ENCODE measurements at places on chromosomes 13 and 19. TPM values are rescaled to one million over a fixed set of nuclear protein-coding genes. Genes with fewer than 3 reads are reported as not detected.

The SOX21 gene
- not detected for polyA plus RNA-seq

The ONECUT3 gene
- polyA plus RNA-seq = not detected

The SHC2 gene
- polyA plus RNA-seq = not detected

The SMIM24 gene
- 0.47 TPM for polyA plus RNA-seq

GRCh38 chr13:34256236-34256635 lies 438.3 kb downstream of the RFC3 start:
- DNase-seq = no peak
- H3K36me3 ChIP-seq = no peaks in the 10 kb centered on the region
- no peaks in the 10 kb centered on the region for H3K27me3 ChIP-seq

- H3K4me3 ChIP-seq = no peak overlapping the region
- H3K27ac ChIP-seq = no peak overlapping the region
- H3K4me1 ChIP-seq = no peaks in the 10 kb centered on the region
- H3K36me3 ChIP-seq = no peaks in the 10 kb centered on the region
- no peaks in the 10 kb centered on the region for H3K27me3 ChIP-seq
Observed at GRCh38 chr19:29092712-29093552, 120.0 kb downstream of the UQCRFS1 start.

GRCh38 chr13:23739596-23739995 lies 149.6 kb downstream of the MIPEP start:
- DNase-seq = no peak
- no peak overlapping the region for H3K27ac ChIP-seq
- H3K4me3 ChIP-seq = no peak overlapping the region

DNA sequence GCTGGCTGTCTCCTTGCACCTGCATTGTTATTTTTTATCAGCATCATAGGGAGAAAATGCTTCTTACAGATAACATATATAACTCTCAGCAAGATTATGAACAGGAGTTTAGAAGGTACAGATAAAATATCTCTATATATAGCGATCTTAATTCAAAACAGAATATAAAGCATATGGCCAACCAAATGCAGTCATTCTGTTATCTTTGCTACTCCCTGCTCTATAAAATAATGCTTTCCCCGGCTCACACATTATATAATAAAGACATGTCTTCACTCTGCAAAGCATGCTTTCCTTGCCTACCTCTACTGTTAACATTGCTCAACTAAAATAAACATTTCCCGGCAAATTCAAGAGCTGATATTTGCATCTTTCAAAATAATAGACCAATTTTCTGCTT lies 161.7 kb downstream of the FGF14 start:
- H3K4me1 ChIP-seq = no peaks in the 10 kb centered on the region
- DNase-seq = no peak
- H3K4me3 ChIP-seq = no peak overlapping the region
- no peaks in the 10 kb centered on the region for H3K36me3 ChIP-seq
- no peaks in the 10 kb centered on the region for H3K27me3 ChIP-seq

DNA sequence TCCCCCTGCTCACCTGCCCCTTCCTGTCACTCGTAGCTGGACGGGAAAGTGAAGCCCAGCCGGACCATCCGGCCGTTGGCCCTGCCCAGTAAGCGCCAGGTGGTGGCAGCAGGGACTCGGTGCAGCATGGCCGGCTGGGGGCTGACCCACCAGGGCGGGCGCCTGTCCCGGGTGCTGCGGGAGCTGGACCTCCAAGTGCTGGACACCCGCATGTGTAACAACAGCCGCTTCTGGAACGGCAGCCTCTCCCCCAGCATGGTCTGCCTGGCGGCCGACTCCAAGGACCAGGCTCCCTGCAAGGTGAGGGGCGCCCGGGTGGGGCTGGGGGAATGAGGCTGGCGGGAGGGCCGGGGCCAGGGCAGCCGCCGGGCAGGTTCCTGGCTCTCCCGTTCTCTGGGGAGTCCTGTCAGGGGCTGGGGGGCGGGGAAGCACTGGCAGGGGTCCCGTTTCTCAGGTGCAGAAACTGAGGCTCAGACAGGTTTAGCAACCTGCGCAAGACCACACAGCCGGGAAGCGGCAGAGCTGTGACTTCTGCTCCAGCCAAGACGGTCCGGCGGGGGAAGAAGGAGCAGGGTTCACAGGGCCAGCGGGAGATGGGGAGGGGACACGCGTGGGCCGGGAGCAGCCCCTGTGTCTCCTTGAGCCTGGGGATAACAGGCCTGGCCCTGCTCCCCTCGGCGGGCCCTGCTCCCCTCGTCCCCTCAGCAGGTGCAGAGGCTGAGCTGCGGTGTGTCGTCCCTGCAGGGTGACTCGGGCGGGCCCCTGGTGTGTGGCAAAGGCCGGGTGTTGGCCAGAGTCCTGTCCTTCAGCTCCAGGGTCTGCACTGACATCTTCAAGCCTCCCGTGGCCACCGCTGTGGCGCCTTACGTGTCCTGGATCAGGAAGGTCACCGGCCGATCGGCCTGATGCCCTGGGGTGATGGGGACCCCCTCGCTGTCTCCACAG lies 5.3 kb downstream of the GZMM start:
- H3K27me3 ChIP-seq = no peaks in the 10 kb centered on the region
- H3K4me1 ChIP-seq = no peaks in the 10 kb centered on the region
- H3K4me3 ChIP-seq = no peak overlapping the region
- H3K36me3 ChIP-seq = no peaks in the 10 kb centered on the region
- no peak overlapping the region for H3K27ac ChIP-seq

- H3K4me1 ChIP-seq = peaks cover 19% of the 10 kb centered on the region
- DNase-seq = no peak
- H3K36me3 ChIP-seq = peaks cover 12% of the 10 kb centered on the region
- no peak overlapping the region for H3K4me3 ChIP-seq
- no peak overlapping the region for H3K27ac ChIP-seq
Observed at GRCh38 chr19:13782537-13782936, 8.3 kb downstream of the C19orf53 start.

DNA sequence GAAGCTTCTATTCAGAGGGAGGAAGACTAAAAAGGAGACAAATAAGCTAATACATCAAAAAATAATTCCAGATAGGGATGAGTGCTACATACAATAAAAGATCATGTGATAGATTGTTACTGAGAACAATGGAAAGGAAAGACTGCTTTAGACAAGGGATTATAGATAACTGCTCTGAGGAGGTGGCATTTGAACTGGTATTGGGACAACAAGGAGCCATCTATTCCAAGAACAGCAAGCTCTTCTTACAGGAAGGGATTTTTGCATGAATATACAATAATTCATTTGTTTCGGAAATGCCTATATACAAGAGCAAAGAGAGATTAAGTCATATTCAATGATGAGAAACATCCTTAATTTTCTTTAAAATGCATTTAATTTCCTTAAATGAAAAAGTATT lies 540.5 kb upstream of the KLF12 start:
- H3K27ac ChIP-seq = no peak overlapping the region
- no peaks in the 10 kb centered on the region for H3K4me1 ChIP-seq
- H3K27me3 ChIP-seq = no peaks in the 10 kb centered on the region
- H3K4me3 ChIP-seq = no peak overlapping the region
- H3K36me3 ChIP-seq = no peaks in the 10 kb centered on the region
- no peak for DNase-seq

- H3K4me1 ChIP-seq = no peaks in the 10 kb centered on the region
- H3K27me3 ChIP-seq = no peaks in the 10 kb centered on the region
- no peak overlapping the region for H3K4me3 ChIP-seq
- H3K27ac ChIP-seq = no peak overlapping the region
- no peak for DNase-seq
- H3K36me3 ChIP-seq = no peaks in the 10 kb centered on the region
Observed at GRCh38 chr13:99666146-99666805, 165.0 kb downstream of the TM9SF2 start.

DNA sequence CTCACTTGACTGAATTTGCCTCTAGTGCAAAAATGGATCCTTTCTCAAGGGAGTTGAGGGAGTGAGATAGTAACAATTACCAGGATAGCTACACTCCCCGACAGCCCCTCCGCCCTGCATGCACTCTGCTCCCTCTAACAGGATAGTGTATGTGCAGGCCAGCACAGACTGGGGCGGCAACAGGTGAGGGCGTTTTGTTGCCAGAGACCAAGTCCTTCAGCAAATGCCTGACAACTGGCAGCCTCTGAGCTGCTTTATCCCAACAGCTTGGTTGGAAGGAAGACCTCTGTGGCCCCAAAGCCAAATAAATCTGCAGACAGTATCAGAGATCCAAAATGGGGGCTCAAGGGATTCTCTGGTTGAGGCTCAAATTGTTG lies 86.6 kb downstream of the SLC7A1 start:
- peaks cover 8% of the 10 kb centered on the region for H3K36me3 ChIP-seq
- DNase-seq = no peak
- no peak overlapping the region for H3K4me3 ChIP-seq
- no peaks in the 10 kb centered on the region for H3K27me3 ChIP-seq
- no peak overlapping the region for H3K27ac ChIP-seq
- no peaks in the 10 kb centered on the region for H3K4me1 ChIP-seq

- H3K4me3 ChIP-seq = no peak overlapping the region
- no peak for DNase-seq
- peaks cover 8% of the 10 kb centered on the region for H3K4me1 ChIP-seq
- peaks cover 24% of the 10 kb centered on the region for H3K36me3 ChIP-seq
Observed at GRCh38 chr19:47172666-47173455, 42.2 kb downstream of the SAE1 start.

DNA sequence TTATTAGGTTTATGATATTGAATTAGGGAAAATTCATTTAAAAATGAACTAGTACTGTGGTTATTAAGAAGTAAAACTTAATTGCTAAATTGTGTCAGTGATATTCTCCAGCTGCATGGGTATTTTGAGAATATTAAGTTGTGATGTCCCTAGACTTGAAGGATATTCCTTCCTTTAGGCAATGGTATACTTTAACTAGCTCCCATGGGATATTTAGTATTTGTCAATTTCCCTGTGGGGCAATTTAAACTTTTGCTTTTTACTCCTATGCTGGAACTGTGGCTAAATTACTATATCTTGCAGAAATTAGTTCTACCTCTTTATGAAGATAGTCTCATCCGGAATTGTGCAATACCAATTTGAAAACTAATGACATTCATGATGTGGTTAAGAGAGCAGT lies 151.6 kb upstream of the CSNK1A1L start:
- H3K27ac ChIP-seq = no peak overlapping the region
- no peak overlapping the region for H3K4me3 ChIP-seq
- H3K4me1 ChIP-seq = no peaks in the 10 kb centered on the region

- no peaks in the 10 kb centered on the region for H3K36me3 ChIP-seq
- H3K27me3 ChIP-seq = no peaks in the 10 kb centered on the region
- H3K27ac ChIP-seq = no peak overlapping the region
- no peaks in the 10 kb centered on the region for H3K4me1 ChIP-seq
- DNase-seq = no peak
Observed at GRCh38 chr13:48192411-48192935, 40.5 kb upstream of the ITM2B start.

GRCh38 chr13:109684084-109684823 lies 102.1 kb downstream of the IRS2 start:
- no peaks in the 10 kb centered on the region for H3K27me3 ChIP-seq
- DNase-seq = no peak
- no peak overlapping the region for H3K4me3 ChIP-seq
- H3K4me1 ChIP-seq = no peaks in the 10 kb centered on the region

DNA sequence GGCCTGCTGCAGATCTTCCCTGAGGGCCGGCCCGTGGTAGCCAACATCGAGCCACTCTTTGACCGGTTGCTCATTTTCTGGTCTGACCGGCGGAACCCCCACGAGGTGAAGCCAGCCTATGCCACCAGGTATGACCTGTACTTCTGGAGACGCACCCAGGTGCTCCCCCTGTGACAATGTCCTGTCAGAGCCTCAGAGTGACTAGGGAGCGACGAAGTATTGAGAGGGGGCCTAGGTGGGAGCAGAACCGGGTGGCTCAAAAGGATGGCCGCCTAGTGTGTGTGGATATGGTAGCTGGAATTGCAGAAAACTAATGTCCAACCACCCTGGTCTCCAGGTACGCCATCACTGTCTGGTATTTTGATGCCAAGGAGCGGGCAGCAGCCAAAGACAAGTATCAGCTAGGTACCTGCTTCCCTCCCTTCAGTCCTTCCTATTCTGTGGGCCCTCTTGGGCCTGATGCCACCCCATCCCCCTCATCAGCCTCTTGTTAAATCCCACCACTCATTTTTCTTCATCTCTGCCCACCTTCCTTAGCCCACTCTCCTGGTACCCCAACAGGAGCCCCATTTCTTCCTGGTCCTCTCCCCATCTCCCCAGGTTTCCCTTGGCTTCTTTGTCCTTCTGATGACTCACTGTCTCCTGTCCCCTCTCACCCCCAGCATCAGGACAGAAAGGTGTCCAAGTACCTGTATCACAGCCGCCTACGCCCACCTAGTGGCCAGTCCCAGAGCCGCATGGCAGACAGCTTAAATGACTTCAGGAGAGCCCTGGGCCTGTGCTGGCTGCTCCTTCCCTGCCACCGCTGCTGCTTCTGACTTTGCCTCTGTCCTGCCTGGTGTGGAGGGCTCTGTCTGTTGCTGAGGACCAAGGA lies 8.4 kb downstream of the EGLN2 start:
- H3K36me3 ChIP-seq = peaks cover 18% of the 10 kb centered on the region
- peaks cover 35% of the 10 kb centered on the region for H3K4me1 ChIP-seq
- H3K27ac ChIP-seq = no peak overlapping the region
